ENCODE measurements at places on chromosomes 3 and 15. TPM values are rescaled to one million over a fixed set of nuclear protein-coding genes. Genes with fewer than 3 reads are reported as not detected.

CHL1 gene
- 8.9 TPM for total RNA-seq

NME9 gene
- total RNA-seq, result not detected

ZNF385D gene
- 0.66 TPM for total RNA-seq

CPLX3 gene
- total RNA-seq, result not detected

TWF2 gene
- 120 TPM for total RNA-seq

SORD gene
- 16.6 TPM for total RNA-seq
